ENCODE measurements at places on chromosomes 7 and 10. TPM values are rescaled to one million over a fixed set of nuclear protein-coding genes. Genes with fewer than 3 reads are reported as not detected.

Gene CPA2
- total RNA-seq, result not detected

Gene CPED1
- 92.0 TPM for total RNA-seq

Gene HNRNPF
- total RNA-seq, result 138 TPM

Gene H2BK1
- total RNA-seq, result not detected

Gene STEAP4
- not detected for total RNA-seq

Gene OR6V1
- total RNA-seq, result not detected

Gene NCF1
- total RNA-seq, result not detected

Gene HOXA3
- 1.6 TPM for total RNA-seq

Gene NPFFR1
- not detected for total RNA-seq

Gene OPN1SW
- total RNA-seq, result not detected

Gene NDUFA5
- total RNA-seq, result 48.3 TPM

Gene FFAR4
- not detected for total RNA-seq

Gene DYDC2
- total RNA-seq, result not detected

Gene STEAP1B
- total RNA-seq, result 37.4 TPM

Gene TMEM270
- not detected for total RNA-seq

Gene PIK3CG
- total RNA-seq, result not detected

Gene ZNF316
- 14.9 TPM for total RNA-seq

Gene ITPRID1
- not detected for total RNA-seq

Gene SLC13A4
- total RNA-seq, result 0.28 TPM

Gene TFEC
- not detected for total RNA-seq

Gene VAX1
- not detected for total RNA-seq

Gene CRPPA
- total RNA-seq, result 2.6 TPM

Gene SFRP4
- total RNA-seq, result not detected

Gene PITX3
- total RNA-seq, result not detected

Gene DDX21
- 110 TPM for total RNA-seq

Gene NEURL1
- 0.09 TPM for total RNA-seq

Gene PRKG1
- total RNA-seq, result 10.1 TPM

Gene LIPJ
- not detected for total RNA-seq

Gene LRRC17
- total RNA-seq, result 34.6 TPM

Gene NEUROD6
- not detected for total RNA-seq

Gene DPYSL4
- 2.1 TPM for total RNA-seq

Gene C10orf67
- 0.34 TPM for total RNA-seq

Gene CREB5
- 1.4 TPM for total RNA-seq

Gene MYL10
- not detected for total RNA-seq

Gene CLEC2L
- total RNA-seq, result not detected

Gene PRTFDC1
- 16.2 TPM for total RNA-seq

Gene NUTM2D
- 0.82 TPM for total RNA-seq

Gene SLC26A3
- not detected for total RNA-seq

Gene ETV1
- 17.6 TPM for total RNA-seq

Measured in HFFc6 (cell line).